Chondrocyte (in vitro differentiated cells): ENCODE measurements at places on chromosomes 6 and 20. TPM values are rescaled to one million over a fixed set of nuclear protein-coding genes. Genes with fewer than 3 reads are reported as not detected.
A peak's percentile ranks its signal among the peaks of the same experiment; 100 is the strongest.

Gene GPR63
- total RNA-seq: 1.1 to 1.2 TPM (median 1.2 TPM) in 3 replicates

GRCh38 chr6:128069188-128069587 is 168.3 kb upstream of the THEMIS start:
- DNase-seq: no peak
- H3K36me3 ChIP-seq: peaks cover 3% of the 10 kb centered on the region
- no peak overlapping the region for H3K27ac ChIP-seq
- H3K4me1 ChIP-seq: peaks cover 23% of the 10 kb centered on the region

DNA sequence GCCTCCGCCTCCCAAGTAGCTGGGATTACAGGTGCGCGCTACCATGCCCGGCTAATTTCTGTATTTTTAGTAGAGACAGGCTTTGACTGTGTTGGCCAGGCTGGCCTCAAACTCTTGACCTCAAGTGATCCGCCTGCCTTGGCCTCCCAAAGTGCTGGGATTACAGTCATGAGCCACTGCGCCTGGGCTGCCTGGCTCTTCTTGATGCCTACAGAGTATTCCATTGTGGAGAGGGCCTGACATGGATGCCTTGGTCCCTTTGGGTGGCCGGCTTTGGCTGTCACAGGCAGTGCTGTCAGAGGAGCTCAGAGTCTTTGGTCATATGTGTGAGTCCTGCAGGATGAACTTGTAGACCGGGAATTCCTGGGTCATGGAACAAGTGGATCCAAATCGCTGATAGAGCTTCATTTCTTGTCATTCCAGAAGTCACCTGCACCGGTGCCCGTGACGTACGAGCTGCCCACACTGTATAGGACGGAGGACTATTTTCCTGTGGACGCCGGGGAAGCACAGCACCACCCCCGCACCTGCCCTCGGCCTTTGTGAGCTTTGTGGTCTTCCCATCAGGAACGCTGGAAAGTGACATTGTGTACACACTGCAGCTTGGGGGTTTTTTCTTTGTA is 55.1 kb downstream of the ADNP start:
- peaks cover 6% of the 10 kb centered on the region for H3K36me3 ChIP-seq
- no peak overlapping the region for H3K4me3 ChIP-seq
- H3K27ac ChIP-seq: no peak overlapping the region
- peaks cover 5% of the 10 kb centered on the region for H3K4me1 ChIP-seq

DNA sequence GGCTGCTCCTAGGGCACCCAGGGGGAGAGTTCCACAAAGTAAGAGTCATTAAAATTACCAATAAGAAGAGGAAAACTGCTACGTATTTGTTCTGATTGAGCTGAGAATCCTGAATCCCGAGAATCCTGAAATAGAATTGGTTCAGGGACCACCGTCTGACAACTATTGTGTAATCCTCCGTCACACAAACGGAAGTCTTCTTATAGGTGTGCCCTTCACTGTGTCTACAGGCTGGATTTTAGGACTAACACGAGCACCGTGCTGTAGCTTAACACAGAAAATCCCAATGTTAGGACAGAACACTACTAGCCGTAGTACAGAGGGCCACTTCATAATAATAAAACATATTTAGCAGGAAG is 50.6 kb upstream of the RNF182 start:
- H3K4me3 ChIP-seq: peak overlapping the region; percentile 72
- peaks cover 3% of the 10 kb centered on the region for H3K27me3 ChIP-seq
- H3K4me1 ChIP-seq: peaks cover 18% of the 10 kb centered on the region

- no peak overlapping the region for H3K27ac ChIP-seq
- DNase-seq: no peak
- H3K27me3 ChIP-seq: no peaks in the 10 kb centered on the region
- no peak overlapping the region for H3K4me3 ChIP-seq
- H3K4me1 ChIP-seq: peaks cover 11% of the 10 kb centered on the region
- H3K36me3 ChIP-seq: no peaks in the 10 kb centered on the region
These were observed 411.5 kb downstream of the PKHD1 start for GRCh38 chr6:51675922-51676275.

GRCh38 chr6:96836631-96837080 is 621 bp downstream of the GPR63 start:
- DNase-seq: no peak
- H3K36me3 ChIP-seq: no peaks in the 10 kb centered on the region
- H3K27ac ChIP-seq: no peak overlapping the region
- H3K27me3 ChIP-seq: peaks cover 17% of the 10 kb centered on the region
- peak overlapping the region; percentile 81 for H3K4me3 ChIP-seq
